CD14-positive monocyte (primary cell): ENCODE measurements at places on chromosomes 13 and 19.

- no peaks in the 10 kb centered on the region for H3K36me3 ChIP-seq
- H3K4me1 ChIP-seq, result peaks cover 39% of the 10 kb centered on the region
- DNase-seq, result peak; percentile 25
- peaks cover 74% of the 10 kb centered on the region for H3K27me3 ChIP-seq
- H3K4me3 ChIP-seq, result no peak overlapping the region
Observed at GRCh38 chr19:55082020-55082851, 6.6 kb downstream of the EPS8L1 start.

- H3K27ac ChIP-seq, result no peak overlapping the region
- no peaks in the 10 kb centered on the region for H3K27me3 ChIP-seq
Observed at GRCh38 chr13:114256547-114256946, 21.9 kb downstream of the CDC16 start.

DNA sequence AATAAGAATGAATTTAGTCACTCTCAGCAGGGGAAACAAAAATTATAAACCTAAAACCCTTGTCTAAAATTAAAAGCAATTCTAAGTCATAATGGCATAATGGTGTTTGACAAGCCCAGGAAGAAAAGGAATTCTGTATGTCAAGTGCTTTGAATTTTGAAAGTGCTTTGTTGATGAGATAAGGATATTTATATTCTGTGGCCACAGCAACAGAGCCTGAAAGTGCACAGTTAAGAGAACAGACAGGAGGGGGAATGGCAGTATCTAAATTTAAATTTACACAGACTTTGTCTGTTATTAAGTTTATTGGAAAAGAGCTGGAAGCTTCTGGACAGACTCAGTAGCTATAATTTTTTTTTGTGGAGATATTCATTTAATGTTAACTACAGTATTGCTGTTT is 69.8 kb downstream of the OLFM4 start:
- DNase-seq, result no peak
- no peaks in the 10 kb centered on the region for H3K27me3 ChIP-seq
- no peak overlapping the region for H3K27ac ChIP-seq
- no peaks in the 10 kb centered on the region for H3K4me1 ChIP-seq
- H3K4me3 ChIP-seq, result no peak overlapping the region

GRCh38 chr13:107395927-107396662 is 819.2 kb downstream of the LIG4 start:
- H3K4me1 ChIP-seq, result no peaks in the 10 kb centered on the region
- H3K27me3 ChIP-seq, result no peaks in the 10 kb centered on the region
- H3K4me3 ChIP-seq, result no peak overlapping the region
- DNase-seq, result no peak
- no peaks in the 10 kb centered on the region for H3K36me3 ChIP-seq
- no peak overlapping the region for H3K27ac ChIP-seq

DNA sequence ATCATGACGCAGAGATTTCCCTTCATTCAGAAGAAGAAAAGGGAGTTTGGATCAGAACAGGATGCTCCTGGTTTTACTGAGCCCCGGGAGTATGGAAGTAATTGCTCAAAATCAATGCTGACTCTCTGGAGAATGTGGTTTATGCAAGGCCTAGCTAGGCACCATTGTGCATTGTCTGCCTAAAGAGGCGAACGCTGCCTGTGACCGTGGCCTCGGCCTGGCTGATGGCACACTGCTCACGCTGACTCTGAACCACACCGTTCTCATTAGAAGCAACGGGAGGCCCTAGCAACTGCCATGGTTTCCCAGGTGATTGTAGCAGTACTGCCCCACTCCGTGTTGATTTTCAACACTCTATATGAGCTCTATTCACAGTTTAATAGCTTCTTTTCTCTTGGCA is 41.7 kb upstream of the UBL3 start:
- no peaks in the 10 kb centered on the region for H3K4me1 ChIP-seq
- no peak overlapping the region for H3K27ac ChIP-seq
- H3K27me3 ChIP-seq, result no peaks in the 10 kb centered on the region
- no peaks in the 10 kb centered on the region for H3K36me3 ChIP-seq
- no peak overlapping the region for H3K4me3 ChIP-seq

- H3K27me3 ChIP-seq, result no peaks in the 10 kb centered on the region
- no peak for DNase-seq
- H3K36me3 ChIP-seq, result no peaks in the 10 kb centered on the region
Observed at GRCh38 chr13:107124129-107124718, 556.3 kb upstream of the ARGLU1 start.

GRCh38 chr13:27791146-27791900 is 960 bp upstream of the GSX1 start:
- H3K27ac ChIP-seq, result no peak overlapping the region
- H3K4me3 ChIP-seq, result peak overlapping the region; percentile 12
- H3K27me3 ChIP-seq, result peaks cover 95% of the 10 kb centered on the region
- no peaks in the 10 kb centered on the region for H3K4me1 ChIP-seq
- DNase-seq, result no peak

DNA sequence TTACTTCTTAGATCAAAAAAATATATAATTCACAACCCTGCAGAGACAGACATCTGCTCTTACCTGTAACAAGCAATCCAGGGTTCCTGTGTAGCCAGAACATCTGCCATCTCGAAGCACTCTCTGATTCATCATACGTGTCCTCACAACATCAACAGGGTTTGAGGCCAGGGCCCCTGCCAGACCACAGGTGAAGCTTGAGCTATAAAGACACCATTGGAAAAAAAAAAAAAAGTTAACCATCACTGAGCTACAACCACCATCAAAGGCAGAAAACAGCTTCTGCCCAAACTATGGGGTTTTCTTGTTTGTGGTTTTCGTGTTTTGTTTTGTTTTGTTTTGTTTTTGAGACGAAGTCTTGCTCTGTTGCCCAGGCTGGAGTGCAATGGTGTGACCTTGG is 19.3 kb downstream of the SLC25A30 start:
- no peaks in the 10 kb centered on the region for H3K27me3 ChIP-seq
- H3K36me3 ChIP-seq, result peaks cover 81% of the 10 kb centered on the region
- DNase-seq, result no peak

DNA sequence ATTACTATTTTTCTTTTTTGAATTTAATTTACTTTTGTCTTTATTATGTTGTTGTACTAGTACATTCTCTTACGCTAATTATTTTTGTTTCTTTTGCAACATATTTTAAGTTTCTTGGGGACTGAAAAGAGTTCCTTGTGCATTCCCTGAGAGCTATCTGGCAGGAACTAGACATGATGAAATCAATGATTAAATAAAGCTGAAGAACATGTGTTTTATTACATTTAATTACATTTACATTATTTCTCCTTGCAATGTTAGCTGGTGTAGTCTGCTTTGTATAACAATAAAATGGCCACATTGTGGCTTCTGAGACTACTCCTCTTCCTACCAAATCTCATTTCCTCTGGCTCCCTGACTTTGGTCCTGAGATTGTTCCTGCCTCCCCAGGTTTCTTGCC is 244.9 kb downstream of the NDFIP2 start:
- no peak for DNase-seq
- H3K27ac ChIP-seq, result no peak overlapping the region
- no peaks in the 10 kb centered on the region for H3K4me1 ChIP-seq
- H3K4me3 ChIP-seq, result no peak overlapping the region
- H3K36me3 ChIP-seq, result no peaks in the 10 kb centered on the region
- no peaks in the 10 kb centered on the region for H3K27me3 ChIP-seq

DNA sequence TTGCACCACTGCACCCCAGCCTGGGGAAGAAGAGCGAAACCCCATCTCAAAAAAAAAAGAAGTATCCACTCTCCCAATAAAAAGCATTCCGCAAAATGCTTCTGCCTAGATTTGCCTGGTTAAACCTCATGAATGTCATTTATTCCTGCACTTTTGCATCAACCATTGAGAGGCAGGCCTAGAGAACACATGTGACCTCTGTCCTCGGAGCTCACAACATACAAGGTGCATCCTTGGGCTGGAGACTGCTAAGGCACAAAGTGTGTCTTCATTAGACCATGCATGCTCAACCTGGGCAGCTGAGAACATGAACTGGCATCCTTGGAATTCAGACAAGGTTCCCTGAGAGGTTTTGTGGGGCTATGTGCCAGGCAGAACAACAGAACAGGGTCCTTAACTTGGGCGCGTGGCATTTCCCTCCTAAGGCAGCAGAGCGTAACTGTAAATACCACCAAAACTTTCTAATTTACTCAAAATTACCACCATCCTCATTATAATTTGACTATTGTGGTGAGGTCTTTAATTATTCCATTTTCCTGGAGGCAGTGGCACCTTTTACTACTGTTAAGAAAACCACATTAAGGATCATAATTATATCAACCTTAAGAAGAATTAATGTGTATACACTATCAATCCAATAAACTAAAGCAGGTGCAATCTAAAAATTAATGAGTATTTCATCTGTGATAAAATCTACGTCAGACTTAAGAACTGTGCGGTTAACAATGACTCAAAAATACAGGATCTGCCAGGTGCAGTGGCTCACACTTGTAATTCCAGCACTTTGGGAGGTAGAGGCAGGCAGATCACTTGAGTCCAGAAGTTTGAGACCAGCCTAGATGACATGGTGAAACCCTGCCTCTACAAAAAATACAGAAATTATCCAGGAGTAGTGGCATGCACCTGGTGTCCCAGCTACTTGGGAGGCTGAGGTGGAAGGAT is 13.8 kb downstream of the RCBTB1 start:
- no peak for DNase-seq
- no peak overlapping the region for H3K27ac ChIP-seq
- H3K27me3 ChIP-seq, result no peaks in the 10 kb centered on the region

DNA sequence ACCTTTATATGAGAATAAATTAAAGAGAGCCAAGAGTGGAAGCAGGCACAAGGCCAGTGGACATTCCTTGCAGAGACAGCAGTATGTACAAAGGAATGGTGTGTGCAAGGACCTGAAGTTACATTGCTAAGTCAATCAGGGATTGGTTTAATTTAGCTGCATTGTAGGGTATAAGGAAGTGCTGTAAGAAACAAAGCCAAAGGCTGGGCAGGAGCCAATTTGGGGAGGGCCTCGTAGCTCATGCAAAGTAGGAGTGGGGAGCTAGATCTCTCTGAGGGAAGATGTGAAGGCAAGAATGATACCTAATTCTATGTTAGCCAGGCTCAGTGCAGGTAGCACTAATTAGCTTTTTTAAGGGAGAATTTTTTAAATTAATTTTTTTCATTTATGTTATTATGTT is 76.7 kb downstream of the SLAIN1 start:
- no peaks in the 10 kb centered on the region for H3K27me3 ChIP-seq
- H3K4me3 ChIP-seq, result no peak overlapping the region
- no peaks in the 10 kb centered on the region for H3K36me3 ChIP-seq
- no peaks in the 10 kb centered on the region for H3K4me1 ChIP-seq
- H3K27ac ChIP-seq, result no peak overlapping the region
- no peak for DNase-seq

DNA sequence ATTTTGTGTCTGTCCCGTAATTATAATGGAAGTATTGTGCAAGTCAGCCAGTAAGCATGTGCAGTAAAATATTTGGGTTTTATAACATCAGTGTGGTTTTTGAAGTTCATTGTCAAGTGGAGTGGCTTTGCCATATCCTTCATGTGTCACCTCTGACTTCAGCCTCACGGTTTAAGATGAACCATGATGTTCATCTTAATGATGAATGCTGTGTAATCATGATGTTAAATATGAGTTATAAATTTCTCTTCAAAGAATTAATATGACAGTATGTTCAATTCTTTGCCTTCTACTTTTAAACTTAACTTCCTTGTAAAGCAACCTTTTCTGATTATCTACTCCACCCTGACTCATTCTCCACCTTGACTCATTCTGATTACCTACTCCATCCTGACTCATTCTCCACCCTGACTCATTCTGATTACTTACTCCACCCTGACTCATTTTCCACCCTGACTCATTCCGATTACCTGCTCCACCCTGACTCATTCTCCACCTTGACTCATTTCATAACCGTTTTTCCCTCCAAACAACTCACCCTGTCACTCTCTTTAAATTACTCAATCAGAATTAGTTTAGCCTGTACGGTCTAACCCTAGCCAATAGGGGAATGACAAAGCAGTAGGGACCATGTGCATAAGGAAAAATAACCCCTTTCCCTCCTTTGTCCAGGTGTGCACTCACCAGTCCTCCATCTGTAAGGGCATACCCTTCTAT is 50.3 kb upstream of the ANKRD10 start:
- H3K4me1 ChIP-seq, result no peaks in the 10 kb centered on the region
- DNase-seq, result no peak
- H3K4me3 ChIP-seq, result no peak overlapping the region
- no peaks in the 10 kb centered on the region for H3K27me3 ChIP-seq

DNA sequence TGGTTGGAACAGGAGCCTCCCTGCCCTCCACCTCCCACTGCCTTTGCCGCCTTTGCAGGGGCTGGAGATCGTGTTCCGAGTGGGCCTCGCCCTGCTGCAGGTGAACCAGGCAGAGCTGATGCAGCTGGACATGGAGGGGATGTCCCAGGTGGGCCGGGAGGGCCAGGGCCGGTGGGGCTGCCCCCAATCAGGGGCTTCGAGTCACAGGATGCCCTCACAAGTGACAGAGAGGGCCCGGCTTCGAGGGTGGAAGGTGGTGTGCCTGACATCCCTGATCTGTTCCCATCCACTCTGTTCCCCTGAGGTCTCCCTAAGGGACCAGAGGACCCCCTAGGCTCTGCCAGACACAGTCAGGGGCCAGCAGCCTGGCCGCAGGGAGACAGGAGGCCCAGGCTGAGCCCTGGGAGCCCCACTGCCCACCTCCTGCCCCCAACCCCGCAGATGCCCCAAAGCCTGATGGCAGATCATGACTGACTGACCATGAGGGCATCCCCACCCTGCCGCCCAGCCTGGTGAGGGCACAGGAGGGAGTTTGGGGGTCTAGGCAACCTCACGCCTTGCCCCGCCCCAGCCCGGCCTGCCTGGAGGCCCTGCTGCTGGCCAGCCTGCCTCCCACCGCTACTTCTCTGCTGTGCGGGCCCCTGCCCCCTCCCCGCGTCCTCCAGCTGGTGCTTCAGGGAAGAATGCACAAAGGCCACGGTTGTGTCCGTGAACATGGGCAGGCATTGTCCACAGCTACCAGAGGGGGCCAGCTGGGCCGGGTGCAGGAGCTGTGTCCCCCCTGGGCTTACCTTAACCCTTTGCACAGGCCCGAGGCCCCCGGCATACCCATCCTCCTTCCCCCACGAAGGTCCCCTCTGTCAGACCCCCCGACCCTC is 21.8 kb downstream of the EVI5L start:
- H3K4me1 ChIP-seq, result peaks cover 4% of the 10 kb centered on the region
- H3K36me3 ChIP-seq, result no peaks in the 10 kb centered on the region
- no peak for DNase-seq
- H3K4me3 ChIP-seq, result no peak overlapping the region

GRCh38 chr13:50672025-50672424 is 171.5 kb downstream of the DLEU7 start:
- peaks cover 23% of the 10 kb centered on the region for H3K4me1 ChIP-seq
- H3K27me3 ChIP-seq, result no peaks in the 10 kb centered on the region
- H3K36me3 ChIP-seq, result no peaks in the 10 kb centered on the region
- H3K27ac ChIP-seq, result no peak overlapping the region
